Activated gamma-delta T cell treated with Interleukin-2 at 50 U/mL for 16 hours (primary cell): ENCODE measurements at places on chromosomes 2 and 18.

DNA sequence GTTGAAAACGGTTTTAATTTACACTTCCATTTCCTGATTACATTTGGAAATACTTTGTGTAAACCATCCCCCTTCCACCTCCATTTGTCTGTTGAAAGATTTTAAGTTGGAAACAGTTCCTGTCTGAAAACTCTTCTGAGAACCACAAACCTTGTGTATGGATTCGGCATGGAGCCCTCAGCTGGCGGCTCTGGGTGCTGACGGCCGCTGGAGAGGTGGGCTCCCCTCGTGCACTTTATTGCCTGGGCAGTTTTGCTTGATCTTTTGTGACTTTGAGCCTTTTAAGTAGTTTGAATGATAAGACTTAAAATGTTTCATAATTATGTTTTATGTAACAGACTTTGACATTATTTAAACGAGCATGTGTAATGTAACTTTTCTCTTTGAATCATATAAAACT lies 11.1 kb downstream of the KLF11 start:
- no peak for DNase-seq

GRCh38 chr2:215685238-215685990 lies 249.5 kb upstream of the FN1 start:
- no peak for DNase-seq

DNA sequence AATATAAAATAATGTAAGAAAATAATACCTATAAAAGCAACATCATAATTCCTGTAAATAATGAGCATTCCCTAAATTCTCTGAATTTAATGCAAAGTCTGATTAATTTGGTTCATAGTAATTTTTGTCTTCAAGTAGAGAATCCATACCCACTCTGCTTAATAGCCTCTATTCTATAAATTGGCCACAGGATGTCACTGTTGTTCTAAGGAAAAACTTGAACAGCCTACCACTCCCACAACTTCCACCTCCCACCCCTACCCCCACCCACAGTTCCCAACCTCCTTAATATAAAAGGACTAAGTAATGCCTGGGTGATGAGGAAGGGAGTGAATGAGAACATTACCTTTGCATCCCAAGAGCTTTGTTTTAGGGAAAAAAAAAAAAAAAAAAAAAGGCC lies 27.2 kb upstream of the BBS5 start:
- DNase-seq, result no peak

DNA sequence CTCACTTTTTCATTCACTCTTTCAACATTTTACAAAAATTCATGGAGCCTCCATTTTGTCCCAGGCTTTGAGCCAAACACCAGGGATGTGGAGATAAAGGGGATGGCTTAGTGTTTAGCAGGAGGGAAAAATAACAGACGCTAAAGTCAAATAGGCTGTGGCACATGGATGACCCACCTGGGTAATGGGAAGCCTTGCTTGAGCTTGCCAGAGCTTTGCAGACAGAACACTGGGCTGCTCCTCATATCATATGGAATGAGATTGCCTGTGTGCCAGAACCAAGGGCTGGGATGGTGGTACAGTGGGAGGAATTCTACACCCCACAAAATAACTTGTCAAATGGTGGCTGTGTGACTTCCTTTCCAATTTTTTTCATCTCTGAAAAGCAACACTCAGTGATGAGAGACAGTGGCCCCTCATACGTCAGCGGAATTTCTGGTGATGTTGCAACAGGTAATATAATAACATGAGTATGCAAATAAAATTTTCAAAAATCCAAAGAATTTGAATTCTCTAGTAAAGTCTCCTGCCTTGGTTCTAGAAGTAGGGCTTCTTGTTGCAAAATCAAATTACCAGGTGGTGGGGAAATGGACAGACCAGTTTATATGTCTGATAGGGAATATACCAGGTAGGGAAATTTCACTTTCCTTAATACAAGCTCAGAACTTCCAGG lies 252.9 kb downstream of the CLIP4 start:
- DNase-seq, result no peak
